CD8-positive, alpha-beta memory T cell (primary cell): ENCODE measurements at places on chromosomes 5 and 9. TPM values are rescaled to one million over a fixed set of nuclear protein-coding genes. Genes with fewer than 3 reads are reported as not detected.

- no peak overlapping the region for H3K4me3 ChIP-seq
- H3K4me1 ChIP-seq: peaks cover 30% of the 10 kb centered on the region
- peaks cover 30% of the 10 kb centered on the region for H3K36me3 ChIP-seq
- no peak overlapping the region for H3K27ac ChIP-seq
- DNase-seq: no peak
- no peaks in the 10 kb centered on the region for H3K27me3 ChIP-seq
Observed at GRCh38 chr5:1497242-1497777, 26.4 kb downstream of the LPCAT1 start.

DNA sequence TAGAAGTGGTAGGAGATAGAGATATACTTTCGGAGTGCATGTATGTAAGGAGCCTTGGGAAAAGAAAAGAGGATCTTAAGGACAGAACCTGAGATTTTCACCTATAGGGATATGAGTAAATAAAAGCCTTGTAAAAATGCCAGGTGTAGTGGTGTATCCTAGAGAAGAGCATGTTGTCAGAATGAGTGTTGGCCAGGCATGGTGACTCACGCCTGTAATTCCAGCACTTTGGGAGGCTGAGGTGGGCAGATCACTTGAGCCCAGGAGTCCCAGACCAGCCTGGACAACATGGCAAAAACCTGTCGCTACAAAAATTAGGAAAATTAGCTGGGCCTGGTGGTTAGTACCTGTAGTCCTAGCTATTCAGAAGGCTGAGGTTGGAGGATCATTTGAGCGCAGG lies 76.0 kb downstream of the IPO11 start:
- no peak overlapping the region for H3K27ac ChIP-seq
- H3K4me3 ChIP-seq: no peak overlapping the region
- peaks cover under 1% of the 10 kb centered on the region for H3K36me3 ChIP-seq

DNA sequence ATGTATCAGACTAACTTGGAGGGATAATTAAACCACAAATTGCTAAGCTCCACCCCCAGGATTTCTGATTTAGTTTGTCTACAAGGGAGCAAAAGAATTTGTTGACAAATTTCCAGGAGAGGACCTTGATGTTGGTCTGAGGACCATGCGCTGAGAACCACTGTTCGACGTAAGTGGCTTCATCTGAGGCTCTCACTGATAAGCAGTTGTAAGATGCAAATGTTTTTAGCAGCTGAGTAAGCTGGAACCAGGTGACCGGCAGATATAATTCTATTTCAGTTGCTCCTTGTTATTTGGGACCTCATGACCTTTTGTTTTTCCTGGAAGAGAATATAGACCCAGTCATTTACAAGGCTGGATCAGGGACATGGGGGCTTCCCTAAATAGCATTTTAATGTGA lies 14.1 kb upstream of the SPINK1 start:
- H3K27me3 ChIP-seq: no peaks in the 10 kb centered on the region
- H3K36me3 ChIP-seq: no peaks in the 10 kb centered on the region
- H3K4me1 ChIP-seq: no peaks in the 10 kb centered on the region
- H3K27ac ChIP-seq: no peak overlapping the region
- no peak overlapping the region for H3K4me3 ChIP-seq
- no peak for DNase-seq

DNA sequence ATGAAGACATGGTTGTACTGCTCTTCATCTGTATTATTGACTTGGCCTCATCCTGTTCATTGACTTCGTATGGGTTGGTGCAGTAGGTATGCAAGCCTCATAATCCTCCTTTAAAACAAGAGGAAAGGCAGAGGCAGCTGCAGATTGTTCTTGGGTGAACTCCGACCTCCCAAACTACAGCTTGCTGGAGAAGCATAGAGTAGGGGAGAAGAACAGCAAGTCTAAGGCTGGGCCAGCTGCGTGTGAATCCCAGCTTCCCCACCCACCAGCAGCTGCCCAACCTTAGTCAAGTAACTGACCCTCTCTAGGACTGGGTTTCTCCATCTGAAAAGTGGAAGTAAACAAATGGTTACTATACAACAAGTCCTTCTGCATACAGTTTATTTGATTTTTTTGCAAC lies 114.5 kb upstream of the WWC1 start:
- no peaks in the 10 kb centered on the region for H3K4me1 ChIP-seq
- no peaks in the 10 kb centered on the region for H3K27me3 ChIP-seq
- no peak overlapping the region for H3K27ac ChIP-seq
- H3K36me3 ChIP-seq: no peaks in the 10 kb centered on the region

DNA sequence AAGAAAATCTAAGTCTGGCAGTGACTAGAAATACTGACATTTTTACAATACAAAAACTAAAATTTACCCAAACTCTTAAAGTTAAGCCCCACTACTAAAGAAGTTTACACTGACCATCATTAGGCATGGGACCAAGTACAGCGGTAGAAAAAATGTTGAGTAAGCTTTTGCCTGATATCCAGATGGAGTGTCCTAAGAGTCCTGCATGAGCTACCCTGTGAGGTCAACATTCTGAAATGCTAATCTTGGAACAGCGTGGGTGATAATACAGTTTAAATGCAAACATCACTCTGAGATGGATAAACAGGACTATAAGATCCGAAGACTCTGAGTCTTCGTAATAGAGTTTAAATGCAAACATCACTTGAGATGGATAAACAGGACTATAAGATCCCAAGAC lies 189.7 kb downstream of the DCP2 start:
- no peaks in the 10 kb centered on the region for H3K4me1 ChIP-seq
- peaks cover 4% of the 10 kb centered on the region for H3K27me3 ChIP-seq
- no peak for DNase-seq

- H3K27me3 ChIP-seq: no peaks in the 10 kb centered on the region
- no peaks in the 10 kb centered on the region for H3K4me1 ChIP-seq
- H3K36me3 ChIP-seq: no peaks in the 10 kb centered on the region
- no peak overlapping the region for H3K27ac ChIP-seq
- no peak overlapping the region for H3K4me3 ChIP-seq
- no peak for DNase-seq
Observed at GRCh38 chr5:32014096-32014745, 159.9 kb downstream of the GOLPH3 start.

GRCh38 chr9:2790466-2790865 lies 53.4 kb downstream of the PUM3 start:
- no peaks in the 10 kb centered on the region for H3K27me3 ChIP-seq
- no peaks in the 10 kb centered on the region for H3K4me1 ChIP-seq
- H3K36me3 ChIP-seq: peaks cover 10% of the 10 kb centered on the region
- H3K4me3 ChIP-seq: no peak overlapping the region
- H3K27ac ChIP-seq: no peak overlapping the region

DNA sequence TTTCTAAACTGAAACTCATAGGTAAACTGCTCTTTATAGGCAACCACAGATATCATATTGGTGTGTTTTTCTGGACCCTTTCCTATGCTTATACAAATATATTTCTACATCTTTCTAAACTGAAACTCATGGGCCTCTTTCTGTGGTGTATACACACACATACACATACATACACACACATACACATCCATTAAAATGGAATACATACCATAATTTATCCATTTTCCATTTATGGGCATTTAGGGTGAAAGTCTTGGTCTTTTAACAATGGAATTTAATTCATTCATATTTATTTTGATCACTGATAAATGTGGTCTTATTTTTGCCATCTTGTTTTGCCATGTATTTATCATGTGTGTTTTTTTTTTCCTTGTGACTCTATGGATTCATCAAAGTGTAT lies 44.1 kb downstream of the SLC22A5 start:
- H3K4me3 ChIP-seq: peak overlapping the region; percentile 20
- peaks cover 74% of the 10 kb centered on the region for H3K4me1 ChIP-seq
- no peaks in the 10 kb centered on the region for H3K36me3 ChIP-seq
- no peak overlapping the region for H3K27ac ChIP-seq
- H3K27me3 ChIP-seq: no peaks in the 10 kb centered on the region

DNA sequence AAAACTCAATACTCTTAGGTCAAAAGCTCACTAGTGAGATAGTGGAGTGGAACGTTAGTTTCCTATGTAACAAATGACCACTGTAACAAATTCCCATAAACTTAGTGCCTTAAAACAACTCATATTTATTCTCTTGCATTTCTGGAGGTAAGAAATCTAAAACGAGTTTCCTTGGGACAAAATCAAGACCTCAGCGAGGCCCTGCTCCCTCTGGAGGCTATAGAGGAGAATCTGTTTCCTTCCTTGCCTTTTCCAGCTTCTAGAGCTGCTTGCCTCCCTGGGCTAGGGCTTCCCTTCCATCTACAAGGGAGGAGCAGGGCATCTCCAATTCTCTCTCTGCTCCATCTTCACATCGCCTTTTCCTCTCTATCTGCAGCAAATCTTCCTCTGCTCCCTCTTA lies 32.0 kb downstream of the SEMA5A start:
- no peak overlapping the region for H3K27ac ChIP-seq
- no peak overlapping the region for H3K4me3 ChIP-seq
- no peaks in the 10 kb centered on the region for H3K36me3 ChIP-seq
- no peaks in the 10 kb centered on the region for H3K27me3 ChIP-seq
- DNase-seq: no peak
- no peaks in the 10 kb centered on the region for H3K4me1 ChIP-seq

DNA sequence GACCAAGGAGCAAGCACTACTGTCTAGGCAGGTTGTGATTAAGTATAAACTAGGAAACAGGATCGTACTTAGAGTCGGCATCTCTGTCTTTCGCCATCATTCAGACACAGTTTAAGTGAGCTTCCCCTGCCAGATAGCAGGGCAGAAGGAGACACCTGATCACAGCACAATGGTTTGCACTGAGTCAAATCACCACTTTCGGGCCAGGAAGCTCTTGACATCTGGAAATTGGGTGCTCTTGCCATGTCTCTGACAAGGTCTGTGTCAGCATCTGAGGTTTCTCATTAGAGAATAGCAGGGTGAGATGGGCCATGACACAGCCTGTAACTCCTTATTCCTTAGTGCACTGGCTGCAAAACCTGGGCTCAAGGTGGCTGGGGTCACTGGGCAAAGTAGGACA lies 8.3 kb downstream of the ADRB2 start:
- peaks cover 19% of the 10 kb centered on the region for H3K4me1 ChIP-seq
- H3K27me3 ChIP-seq: no peaks in the 10 kb centered on the region
- H3K4me3 ChIP-seq: no peak overlapping the region
- H3K27ac ChIP-seq: no peak overlapping the region

GRCh38 chr9:131733541-131734061 lies 6.3 kb downstream of the RAPGEF1 start:
- no peaks in the 10 kb centered on the region for H3K36me3 ChIP-seq
- peaks cover 95% of the 10 kb centered on the region for H3K4me1 ChIP-seq
- peak overlapping the region; percentile 61 for H3K27ac ChIP-seq
- no peak for DNase-seq
- no peaks in the 10 kb centered on the region for H3K27me3 ChIP-seq

GRCh38 chr9:79630521-79631403 lies 59.0 kb downstream of the TLE4 start:
- peaks cover 39% of the 10 kb centered on the region for H3K4me1 ChIP-seq
- no peaks in the 10 kb centered on the region for H3K27me3 ChIP-seq
- H3K27ac ChIP-seq: no peak overlapping the region
- no peak for DNase-seq

- no peaks in the 10 kb centered on the region for H3K36me3 ChIP-seq
- no peak overlapping the region for H3K4me3 ChIP-seq
- no peaks in the 10 kb centered on the region for H3K4me1 ChIP-seq
- no peak overlapping the region for H3K27ac ChIP-seq
- no peaks in the 10 kb centered on the region for H3K27me3 ChIP-seq
- no peak for DNase-seq
Observed at GRCh38 chr9:106486685-106487084, 376.3 kb upstream of the ZNF462 start.

DNA sequence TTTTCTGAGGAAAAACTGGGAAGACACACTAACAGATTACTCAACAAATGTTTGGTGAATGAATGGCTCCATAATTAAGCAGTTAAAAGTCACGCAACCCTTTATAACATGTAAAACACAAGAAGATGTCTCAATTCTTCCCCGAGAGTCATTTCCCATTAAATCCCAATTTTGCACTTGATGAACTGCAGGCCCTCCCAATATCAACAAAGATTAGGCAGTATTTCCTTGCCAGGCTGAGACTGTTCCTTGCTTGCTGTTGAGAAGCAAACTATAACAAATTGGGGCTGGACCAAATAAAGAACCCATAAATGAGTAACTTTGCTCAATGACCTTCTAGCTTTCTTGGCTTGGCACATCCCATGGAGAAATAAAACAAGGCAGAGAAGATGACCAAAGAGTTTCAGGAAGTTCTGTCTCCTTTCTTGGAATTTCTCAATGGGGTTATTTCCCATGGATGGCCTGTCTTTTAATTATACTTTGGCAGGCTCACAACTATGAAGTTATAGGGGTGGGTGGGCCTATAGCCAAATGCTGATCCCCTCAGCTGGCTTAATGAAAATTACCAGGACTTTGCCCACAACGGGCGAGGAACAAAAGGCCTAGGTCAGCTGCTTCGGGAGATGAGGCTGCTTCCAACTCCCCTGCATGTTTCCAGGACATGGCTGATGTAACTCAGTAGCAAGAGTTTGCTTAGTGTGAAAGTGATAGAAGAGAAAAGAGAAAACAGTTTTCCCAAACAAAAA lies 243.1 kb upstream of the RFX3 start:
- H3K4me1 ChIP-seq: no peaks in the 10 kb centered on the region
- no peaks in the 10 kb centered on the region for H3K27me3 ChIP-seq
- no peak overlapping the region for H3K4me3 ChIP-seq
- no peak overlapping the region for H3K27ac ChIP-seq
- no peaks in the 10 kb centered on the region for H3K36me3 ChIP-seq
- DNase-seq: no peak

GRCh38 chr9:7982907-7983306 lies 183.3 kb upstream of the DMAC1 start:
- H3K27ac ChIP-seq: no peak overlapping the region
- H3K27me3 ChIP-seq: no peaks in the 10 kb centered on the region
- no peaks in the 10 kb centered on the region for H3K36me3 ChIP-seq

GRCh38 chr9:107542411-107543157 lies 53.0 kb upstream of the KLF4 start:
- H3K36me3 ChIP-seq: no peaks in the 10 kb centered on the region
- no peaks in the 10 kb centered on the region for H3K4me1 ChIP-seq
- no peak overlapping the region for H3K4me3 ChIP-seq

GRCh38 chr9:69028754-69029153 lies 6.8 kb upstream of the FXN start:
- peaks cover 30% of the 10 kb centered on the region for H3K4me1 ChIP-seq
- no peak overlapping the region for H3K27ac ChIP-seq
- DNase-seq: peak; percentile 53

- no peaks in the 10 kb centered on the region for H3K4me1 ChIP-seq
- H3K27me3 ChIP-seq: no peaks in the 10 kb centered on the region
- no peak for DNase-seq
- no peak overlapping the region for H3K27ac ChIP-seq
- H3K4me3 ChIP-seq: no peak overlapping the region
Observed at GRCh38 chr5:90689064-90689463, 130.5 kb downstream of the ADGRV1 start.

CANX gene
- 710 TPM for total RNA-seq

MLANA gene
- total RNA-seq: not detected

BTNL9 gene
- not detected for total RNA-seq

PLPP7 gene
- not detected for total RNA-seq

PCDHA7 gene
- total RNA-seq: not detected

TMEM174 gene
- not detected for total RNA-seq

C5orf46 gene
- total RNA-seq: not detected

SLC6A19 gene
- total RNA-seq: not detected

HABP4 gene
- 21.0 TPM for total RNA-seq

LCNL1 gene
- 0.20 TPM for total RNA-seq

PCDHB12 gene
- total RNA-seq: not detected

FGF10 gene
- not detected for total RNA-seq

KCTD16 gene
- 0.02 TPM for total RNA-seq

THOC3 gene
- total RNA-seq: 62.0 TPM

STK32A gene
- total RNA-seq: not detected

RANBP3L gene
- total RNA-seq: not detected

NPM1 gene
- 4,412 TPM for total RNA-seq

GMCL2 gene
- not detected for total RNA-seq

IL5 gene
- total RNA-seq: 84.3 TPM

TAS2R1 gene
- not detected for total RNA-seq

ANGPTL2 gene
- total RNA-seq: not detected
